ENCODE measurements at places on chromosomes 3 and 15. TPM values are rescaled to one million over a fixed set of nuclear protein-coding genes. Genes with fewer than 3 reads are reported as not detected.

GRCh38 chr3:71241246-71241901 is 342.2 kb downstream of the FOXP1 start:
- peak; percentile 60 for DNase-seq

- no peak for DNase-seq
Measured at GRCh38 chr15:84714821-84715220, 1.1 kb downstream of the SEC11A start.

- DNase-seq: no peak
Measured at GRCh38 chr15:75924576-75924975, 20.9 kb downstream of the FBXO22 start.

DNA sequence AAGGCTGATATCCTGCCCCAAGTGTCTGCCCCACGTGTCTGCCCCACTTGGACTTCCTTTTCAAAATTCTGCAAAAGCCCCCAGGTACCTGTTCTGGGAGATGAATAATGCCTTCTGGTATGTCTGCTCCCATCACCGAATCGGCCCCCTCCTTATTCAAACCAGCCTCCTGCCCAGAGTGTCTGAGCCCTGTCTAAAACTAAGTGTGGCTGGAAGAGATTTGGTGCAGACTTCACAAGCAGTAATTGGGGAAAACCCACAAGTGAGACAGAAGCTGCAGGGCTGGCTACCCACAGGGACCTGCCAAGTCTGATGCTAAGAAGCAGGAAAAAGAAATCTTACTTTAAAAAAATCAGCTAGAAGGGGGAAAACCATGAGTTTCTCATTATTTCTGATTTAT is 85.1 kb downstream of the DUT start:
- no peak for DNase-seq

DNA sequence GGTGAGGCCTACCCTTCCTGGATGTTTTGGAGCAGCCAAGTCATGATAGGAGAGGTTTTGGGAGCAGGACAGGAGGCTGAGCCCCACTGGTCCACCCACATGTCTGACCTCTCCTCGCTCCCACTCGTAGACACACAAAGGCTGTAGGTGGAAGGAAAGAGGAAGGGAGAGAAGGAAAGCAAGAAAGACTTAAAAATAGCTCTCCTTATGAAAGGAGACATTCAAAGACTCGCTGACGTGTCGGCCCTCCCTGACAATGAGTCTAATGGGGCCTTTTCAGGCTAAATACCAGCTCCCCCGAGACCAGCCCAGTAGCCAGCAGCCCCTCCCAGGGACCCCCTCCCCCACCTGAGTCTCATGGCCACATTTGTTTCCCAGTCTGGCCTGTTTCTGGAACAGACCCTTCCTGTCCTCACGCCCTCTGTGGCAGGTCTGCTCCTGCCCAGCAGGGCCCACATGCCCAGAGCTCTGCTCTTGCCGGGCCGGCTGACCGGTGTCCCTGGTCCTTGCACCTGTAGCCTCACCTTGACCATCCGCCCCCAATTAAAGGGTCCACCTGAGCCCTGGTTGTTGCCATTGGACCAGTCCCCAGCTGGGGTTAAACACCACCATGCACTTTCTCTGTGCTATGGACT is 49.3 kb downstream of the FGD5 start:
- no peak for DNase-seq

- DNase-seq: peak; percentile 74
Measured at GRCh38 chr3:129622933-129623332, 16.5 kb upstream of the PLXND1 start.

DNA sequence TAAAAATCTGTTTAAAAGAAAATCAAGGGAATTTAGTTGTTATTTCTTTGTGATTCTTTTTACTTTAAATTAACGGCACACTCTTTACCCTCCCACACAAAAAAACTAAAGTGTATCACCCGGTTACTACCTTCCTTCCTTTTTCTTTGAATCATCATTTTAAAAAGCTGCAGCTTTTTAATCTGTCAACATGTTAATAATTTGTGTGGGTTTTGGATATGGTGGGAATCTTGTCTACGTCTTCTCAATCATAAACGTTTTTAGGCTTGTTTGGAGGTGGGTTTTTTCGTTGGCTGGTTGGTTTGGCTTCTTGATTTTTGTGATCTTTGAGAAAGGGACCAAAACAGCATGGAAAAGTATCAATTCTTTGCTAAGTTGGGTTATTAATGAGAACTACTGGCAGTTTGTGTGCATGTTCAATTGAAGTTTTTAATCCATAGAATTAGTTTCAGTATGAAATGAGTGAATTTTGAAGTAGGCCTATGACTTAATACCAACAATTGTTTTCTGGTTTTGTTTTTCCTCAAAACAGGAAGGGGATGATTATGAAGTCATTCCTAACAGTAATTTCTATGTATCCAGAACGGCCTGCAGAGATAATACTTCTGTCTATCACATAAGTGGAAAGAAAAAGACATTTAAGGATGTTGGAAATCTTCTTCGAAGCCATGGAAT is 4.5 kb downstream of the SMC4 start:
- no peak for DNase-seq

DNA sequence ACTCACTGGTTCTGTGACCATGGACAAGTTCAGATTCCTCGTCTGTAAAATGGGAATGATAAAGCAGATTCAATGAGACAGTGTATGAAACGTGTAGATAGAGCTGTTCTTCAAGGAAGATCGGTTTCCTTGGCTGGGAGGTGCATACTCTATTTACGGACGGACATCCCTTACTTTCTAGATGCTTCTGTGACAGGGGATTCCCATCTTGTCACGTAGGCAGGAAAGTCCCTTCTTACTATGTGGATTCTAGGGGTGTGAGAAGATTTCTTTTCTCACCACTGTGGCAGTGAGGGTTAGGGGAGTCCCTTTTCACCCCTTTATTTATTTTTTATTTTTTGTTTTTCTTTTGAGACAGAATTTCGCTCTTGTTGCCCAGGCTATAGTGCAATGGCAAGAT is 180.9 kb upstream of the TBL1XR1 start:
- no peak for DNase-seq

- DNase-seq: peak; percentile 88
Measured at GRCh38 chr15:66842710-66843441, 140.8 kb downstream of the SMAD6 start.

C3orf20 gene
- 0.16 TPM for total RNA-seq

DCBLD2 gene
- 39.3 TPM for total RNA-seq

LDHAL6B gene
- total RNA-seq: not detected

Measured in kidney (tissue), 22 donors.